ENCODE measurements at places on chromosomes 3 and 15.
A peak's percentile ranks its signal among the peaks of the same experiment; 100 is the strongest.

DNA sequence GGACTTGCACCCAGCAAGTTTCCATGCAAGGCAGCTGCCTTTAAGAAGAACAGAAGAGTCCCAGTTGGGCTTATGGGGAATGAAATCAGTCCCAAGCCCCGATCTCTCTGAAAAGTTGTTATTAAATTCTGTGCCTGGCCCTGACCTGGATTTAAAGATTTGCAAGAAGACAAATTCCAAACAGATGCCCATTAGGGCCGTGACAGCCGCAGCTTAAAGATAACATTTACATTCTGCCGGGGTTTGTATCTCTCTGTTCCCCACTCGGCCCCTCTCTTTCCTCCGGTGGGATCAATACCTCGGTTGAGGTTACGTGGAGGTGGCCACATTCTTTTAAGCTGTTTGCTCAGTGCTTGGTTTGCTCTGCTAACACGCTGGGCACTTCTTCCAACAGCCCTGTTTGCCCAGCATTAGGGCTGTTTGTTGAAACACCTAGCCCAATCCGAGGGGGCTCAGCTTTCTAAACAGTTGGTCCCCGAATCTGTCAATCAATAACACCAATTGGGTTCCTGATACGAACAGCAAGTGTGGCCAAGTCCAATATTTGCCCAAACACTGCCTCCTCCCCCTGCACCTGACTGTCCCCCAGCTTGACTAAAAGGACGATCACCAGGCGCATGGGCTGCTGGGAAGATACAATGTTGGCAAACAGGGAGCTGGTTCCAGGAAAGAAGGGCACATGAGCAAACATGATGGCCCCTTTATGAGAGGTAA lies 108.6 kb downstream of the RPLP1 start:
- no peak for DNase-seq

DNA sequence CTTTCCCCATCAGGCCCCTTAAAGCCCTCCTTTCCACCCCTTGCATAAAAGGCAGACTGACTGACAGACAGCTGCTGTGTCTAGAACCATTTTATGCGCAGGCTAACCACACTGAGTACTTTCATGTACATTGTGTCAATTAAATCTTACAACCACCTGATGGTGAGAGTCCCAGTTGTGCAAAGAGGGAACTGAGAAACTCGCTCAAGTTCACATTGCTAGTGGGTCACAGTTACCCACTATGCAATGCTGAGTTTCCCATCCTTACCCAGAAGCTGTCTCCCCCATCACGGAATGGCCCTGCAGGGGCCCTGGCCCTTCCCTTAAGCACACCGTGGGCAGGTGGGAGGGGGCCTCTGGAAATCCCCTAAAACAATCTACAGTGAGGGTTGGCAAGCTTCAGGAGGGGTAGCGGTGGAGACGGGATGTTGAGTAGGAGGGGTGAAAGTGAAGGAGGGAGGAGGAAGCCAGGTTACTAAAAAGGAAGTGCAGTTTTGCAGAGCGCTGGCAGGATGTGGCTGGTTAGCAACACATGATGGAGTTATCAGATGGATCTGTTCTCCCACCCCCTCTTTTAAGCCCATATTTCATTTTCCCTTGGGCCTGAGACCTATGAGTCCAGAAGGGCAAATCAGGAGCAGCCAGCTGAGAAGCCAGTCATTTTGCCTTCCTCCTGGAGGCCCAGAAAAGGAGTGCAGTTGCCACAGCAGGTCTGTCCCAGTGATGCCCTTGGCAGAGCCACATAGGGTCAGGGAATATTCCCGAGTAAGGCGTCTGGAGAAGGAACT lies 30.0 kb downstream of the STARD5 start:
- DNase-seq, result no peak

GRCh38 chr15:42721916-42722315 lies 15.0 kb downstream of the CDAN1 start:
- DNase-seq, result no peak

- no peak for DNase-seq
Measured at GRCh38 chr15:75038231-75038630, 14.8 kb downstream of the PPCDC start.

- DNase-seq, result no peak
Measured at GRCh38 chr3:154862265-154862664, 217.9 kb upstream of the MME start.

DNA sequence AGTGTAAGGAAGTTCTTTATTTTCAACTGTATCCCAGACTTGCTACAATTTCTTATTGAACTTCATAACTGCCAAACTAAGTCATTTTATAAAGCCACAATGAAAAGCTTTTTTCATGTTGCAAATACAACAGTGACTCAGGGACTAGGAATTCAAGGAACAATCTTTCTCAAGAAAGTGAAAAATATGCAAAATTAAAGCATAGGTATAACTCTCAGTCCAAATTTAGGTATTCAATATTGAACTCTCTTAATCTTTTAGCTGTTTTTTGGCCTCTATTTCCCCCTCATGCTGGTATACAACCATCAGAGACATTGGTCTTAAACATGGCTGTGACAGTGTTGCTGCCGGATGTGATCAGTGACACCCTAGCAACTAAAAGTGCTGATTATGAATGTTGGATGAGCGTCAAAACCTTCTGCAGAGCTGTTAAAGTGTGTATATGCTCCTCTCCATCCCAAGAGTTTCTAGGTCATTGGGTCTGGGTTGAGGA lies 476.9 kb downstream of the ZNF385D start:
- no peak for DNase-seq

GRCh38 chr15:69893863-69894262 lies 203.9 kb downstream of the TLE3 start:
- no peak for DNase-seq

DNA sequence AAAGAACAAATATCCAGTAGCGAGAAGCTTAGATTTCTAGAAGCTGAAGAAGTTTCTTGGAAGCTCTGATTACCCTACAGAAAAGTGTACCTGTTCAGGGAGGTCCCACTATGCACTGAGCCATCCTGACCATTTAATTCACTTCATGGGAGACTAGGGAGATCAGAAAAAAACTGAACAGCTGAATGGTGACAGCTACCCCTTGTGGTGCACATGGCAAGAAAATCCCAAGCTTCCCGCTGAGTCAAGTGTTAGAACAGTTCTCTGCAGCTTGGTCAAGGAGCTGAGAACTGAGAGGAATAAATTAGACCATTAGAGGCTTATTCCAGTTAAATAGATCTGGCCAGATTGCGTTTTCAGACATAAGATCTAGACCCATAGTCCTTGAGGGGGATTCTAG lies 197.2 kb upstream of the VEPH1 start:
- no peak for DNase-seq

DNA sequence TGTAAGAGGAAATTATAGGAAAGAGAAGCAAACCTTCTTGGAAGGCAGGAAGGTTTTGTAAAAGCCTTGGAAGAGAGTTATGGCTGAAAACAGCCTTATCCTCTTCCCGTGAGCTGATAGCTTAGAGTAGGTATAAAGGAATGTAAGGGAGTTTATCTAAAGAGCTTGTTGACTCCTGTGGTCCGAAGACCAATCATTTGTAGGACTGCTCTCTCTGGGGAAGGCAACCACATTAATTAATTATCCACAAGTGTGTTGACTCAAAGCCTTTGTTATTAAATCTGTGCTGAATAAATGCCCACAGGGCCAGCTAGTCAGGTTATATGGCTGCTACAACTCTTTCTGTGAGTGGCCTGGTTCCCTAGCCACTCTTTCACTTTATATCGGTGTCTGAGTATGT lies 452.1 kb upstream of the RASGRP1 start:
- no peak for DNase-seq

DNA sequence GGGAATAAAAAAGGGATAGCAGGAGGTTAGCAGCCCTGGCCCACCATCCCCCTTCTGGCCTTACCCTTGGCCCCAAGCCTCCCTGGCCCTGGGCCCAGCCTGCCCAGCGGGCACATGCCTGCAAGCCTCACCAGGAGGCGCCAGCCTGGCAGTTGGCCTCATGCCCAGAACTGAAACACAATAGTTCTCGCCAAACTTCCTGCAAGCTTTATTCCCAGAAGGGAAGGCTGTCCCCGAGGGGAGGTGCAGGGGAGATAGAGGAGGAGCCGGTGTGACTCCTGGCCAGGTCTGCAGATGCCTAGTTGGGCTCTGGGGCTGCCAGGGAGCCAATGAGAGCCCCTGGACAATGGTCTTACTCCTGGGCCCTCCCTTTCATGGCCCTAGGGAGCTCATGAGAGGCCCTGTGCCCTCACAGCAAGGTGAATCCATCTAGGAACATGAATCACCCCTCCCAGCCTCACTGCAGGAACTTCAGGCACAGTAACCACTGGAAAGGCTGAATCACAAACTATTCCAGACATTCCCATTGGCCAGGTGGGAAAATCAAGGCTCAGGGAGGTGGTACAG lies 4.0 kb downstream of the CCDC33 start:
- DNase-seq, result peak; percentile 47

DNA sequence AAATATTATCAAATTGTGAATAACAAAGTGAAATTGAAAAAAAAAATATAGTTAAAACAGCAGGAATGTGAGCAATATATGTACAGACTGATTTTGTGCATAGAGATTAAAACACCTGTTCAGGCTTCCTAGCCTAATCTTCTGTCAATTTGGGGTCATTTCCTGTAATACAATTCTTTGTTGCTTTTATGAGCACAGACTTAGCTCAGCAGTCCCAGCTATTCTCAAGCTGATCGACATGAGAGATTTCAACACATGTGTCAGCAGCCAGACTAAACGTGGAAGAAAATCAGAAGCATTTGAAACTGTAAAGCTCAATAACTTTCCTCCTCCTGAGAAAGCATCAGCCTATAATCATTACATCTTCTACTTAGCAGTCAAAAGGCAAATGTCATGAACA lies 1.6 kb upstream of the FHIT start:
- no peak for DNase-seq

DNA sequence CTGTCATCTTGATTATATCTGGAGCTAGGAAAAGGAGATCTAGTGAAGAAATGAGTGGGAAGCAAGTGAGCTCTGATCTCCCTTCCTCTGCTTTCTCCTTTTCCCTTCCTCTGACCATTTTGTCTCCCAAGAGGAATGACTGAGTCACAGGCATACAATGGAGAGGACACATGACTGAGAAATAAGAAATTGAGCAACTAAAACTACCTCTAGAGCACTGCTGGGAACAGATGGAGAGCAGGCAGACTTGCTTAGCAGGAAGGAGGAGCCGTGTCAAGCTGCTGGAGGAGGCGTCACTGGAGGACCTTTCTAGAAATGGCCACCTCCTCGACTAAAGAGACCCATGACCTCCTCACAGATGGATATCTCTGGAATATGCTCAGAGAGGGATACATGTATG lies 66.9 kb upstream of the MYO5C start:
- DNase-seq, result no peak

- DNase-seq, result no peak
Measured at GRCh38 chr3:148880681-148881080, 15.6 kb downstream of the CPA3 start.
